ENCODE measurements at places on chromosomes 6 and 20.

DNA sequence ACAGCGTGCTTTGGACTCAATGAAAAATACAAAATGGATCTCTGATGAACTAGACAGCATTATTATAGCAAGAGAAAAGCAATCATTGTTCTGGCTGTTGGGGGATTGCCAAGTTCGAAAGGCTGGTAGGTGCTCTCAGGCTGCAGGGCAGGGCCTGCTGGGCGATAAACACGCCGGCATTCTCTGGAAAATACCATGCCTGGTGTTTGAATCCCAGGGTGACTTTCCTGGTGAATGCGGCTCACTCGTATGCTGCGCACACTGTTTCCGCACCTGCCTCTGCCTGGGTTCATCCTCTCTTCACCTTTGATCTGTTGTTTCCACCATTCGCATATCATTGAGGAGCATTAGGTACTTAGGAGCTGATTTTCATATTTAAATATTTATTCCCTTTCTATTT, 37.4 kb downstream of the GCNT2 start:
- peak; percentile 96 for DNase-seq

DNA sequence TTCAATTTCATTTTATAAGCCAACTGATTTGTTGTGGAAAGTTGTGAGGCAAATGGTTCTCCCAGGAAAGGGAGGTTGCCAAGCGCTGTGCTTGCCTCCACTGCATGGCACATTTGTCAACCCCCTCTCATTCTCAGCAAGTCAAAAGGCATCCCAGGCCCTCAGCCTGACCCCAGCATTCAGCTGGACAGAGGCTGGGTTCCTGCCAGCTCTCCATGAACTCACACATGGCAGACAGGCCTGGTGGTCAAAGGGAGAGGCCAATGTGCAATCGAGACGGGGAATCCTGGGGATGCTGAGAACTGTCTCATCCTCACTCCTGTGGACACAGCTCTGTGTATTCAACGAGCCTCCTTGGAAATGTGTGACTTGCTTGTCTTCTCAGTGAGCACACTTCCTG, 106.0 kb upstream of the CDH4 start:
- no peak for DNase-seq

DNA sequence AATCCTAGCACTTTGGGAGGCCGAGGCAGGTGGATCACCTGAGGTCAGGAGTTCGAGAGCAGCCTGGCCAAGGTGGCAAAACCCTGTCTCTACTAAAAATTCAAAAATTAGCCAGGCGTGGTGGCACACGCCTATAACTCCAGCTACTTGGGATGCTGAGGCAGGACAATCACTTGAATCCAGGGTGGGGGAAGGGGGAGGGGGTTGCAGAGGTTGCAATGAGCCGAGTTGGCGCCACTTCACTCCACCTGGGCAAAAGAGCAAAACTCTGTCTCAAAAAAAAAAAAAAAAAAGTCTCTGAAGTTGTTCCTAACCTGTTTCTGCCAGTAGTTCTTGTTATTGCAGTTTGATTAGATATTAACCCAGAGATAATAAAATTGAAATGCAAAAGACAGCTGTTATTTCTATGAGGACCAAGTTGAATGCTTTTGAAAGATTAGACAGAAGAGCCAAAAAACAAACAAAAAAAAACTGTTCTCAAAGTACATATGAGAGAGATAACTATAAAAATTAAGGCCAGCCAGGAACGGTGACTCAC, 22.6 kb downstream of the PIGU start:
- DNase-seq: no peak

- DNase-seq: no peak
Observed at GRCh38 chr6:160085713-160086505, 35.7 kb upstream of the SLC22A1 start.

- peak; percentile 29 for DNase-seq
Observed at GRCh38 chr20:43915211-43916072, 790 bp downstream of the TOX2 start.

DNA sequence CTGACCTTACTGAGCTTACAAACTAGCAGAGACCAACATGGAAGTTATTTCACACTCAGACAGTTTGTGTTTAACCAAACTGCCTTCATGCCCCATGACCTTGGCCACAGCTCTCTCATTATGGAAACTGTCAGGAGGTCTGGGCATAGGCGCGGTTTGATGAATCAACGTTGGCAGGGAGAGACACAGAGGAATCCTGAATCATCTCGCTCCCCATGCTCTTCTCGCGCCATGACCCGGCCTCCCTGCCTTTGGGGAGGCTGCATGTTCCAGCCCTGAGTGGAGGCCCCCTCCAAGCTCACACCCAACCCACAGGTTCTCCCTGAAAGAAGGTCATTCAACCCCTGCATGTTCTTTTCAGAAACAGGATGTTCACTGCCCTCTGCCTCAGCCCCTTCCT, 15.9 kb upstream of the GDAP1L1 start:
- peak; percentile 10 for DNase-seq

GRCh38 chr20:51680067-51680749, 88.0 kb downstream of the ATP9A start:
- no peak for DNase-seq

- DNase-seq: no peak
Observed at GRCh38 chr6:45388328-45388727, 10.6 kb upstream of the SUPT3H start.

- DNase-seq: no peak
Observed at GRCh38 chr20:45972500-45973183, 639 bp upstream of the ZNF335 start.

DNA sequence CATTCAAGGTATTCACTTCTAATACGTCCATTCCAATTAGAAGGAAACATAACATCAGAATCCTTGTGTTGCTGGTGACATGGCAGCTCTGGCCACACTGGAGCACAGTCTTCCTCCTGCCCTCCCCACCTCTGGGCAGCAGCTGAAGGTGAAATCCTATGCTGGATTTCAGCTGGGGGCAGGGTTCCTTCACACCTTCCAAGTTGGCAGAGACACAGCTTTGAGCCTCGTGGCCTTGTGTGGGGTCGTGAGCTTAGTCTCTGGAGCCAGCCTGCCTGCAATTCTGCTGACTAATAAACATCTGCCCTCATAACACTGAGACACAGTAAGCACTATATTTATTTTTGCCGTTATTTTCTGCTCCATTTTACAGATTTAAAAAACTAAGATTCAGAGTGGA, 218.9 kb upstream of the RIN2 start:
- DNase-seq: no peak

GRCh38 chr20:31859998-31860380, 10.3 kb downstream of the DUSP15 start:
- DNase-seq: no peak

DNA sequence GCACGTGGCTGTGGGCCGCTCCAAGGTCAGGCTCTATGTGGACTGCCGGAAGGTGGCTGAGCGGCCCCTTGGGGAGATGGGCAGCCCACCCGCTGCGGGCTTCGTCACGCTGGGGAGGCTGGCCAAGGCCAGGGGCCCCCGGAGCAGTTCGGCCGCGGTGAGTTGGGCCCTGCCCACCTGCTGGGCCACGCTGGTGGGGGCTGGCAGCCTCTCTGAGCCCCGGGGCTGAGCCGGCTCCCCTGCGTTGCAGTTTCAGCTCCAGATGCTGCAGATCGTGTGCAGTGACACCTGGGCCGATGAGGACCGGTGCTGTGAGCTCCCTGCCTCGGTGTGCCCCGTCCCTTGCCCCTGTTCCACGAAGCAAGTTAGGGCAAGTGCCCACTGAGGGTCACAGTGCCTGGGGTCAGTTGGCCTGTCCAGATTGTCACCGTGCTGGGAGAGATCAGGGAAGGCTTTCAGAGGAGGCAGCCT, 27.1 kb downstream of the COL20A1 start:
- no peak for DNase-seq

DNA sequence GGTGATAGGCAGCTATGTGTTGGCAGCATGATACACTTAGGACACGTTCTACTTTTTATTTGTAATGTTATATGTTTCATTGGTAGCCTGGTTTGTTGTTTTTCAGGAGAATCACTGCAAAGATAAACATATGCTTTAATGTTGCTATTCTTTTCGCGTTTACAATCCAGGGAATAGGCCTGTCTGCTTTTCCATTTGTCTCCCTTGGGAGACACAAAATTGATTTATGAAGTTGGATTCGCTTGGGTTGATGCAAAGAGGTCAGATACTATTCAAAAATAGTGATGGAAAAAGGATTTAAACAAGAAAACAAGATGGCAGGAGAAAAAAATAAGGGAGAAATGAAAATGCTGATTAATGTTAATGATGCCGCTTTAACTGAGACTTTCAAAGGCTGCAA, 179.5 kb upstream of the SOX4 start:
- no peak for DNase-seq

DNA sequence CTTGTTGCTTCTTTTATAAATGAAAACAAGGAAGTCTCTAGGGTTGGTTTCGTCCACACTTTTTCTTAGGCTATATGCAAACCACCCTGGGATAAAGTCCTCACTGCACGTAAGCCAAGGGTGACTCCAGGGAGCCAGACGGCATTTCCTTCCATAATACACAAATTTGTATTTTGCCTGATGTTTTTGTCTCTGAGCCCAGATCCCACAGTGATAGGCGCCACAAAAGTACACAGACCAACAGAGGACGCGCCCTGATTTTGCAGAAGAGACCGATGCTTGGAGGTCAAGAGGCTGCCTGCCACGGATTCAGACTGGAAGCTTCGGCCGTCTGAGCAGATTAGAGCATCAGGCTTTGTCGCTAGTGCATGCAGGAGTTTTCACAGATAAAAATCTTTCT, 22.8 kb downstream of the FOXQ1 start:
- no peak for DNase-seq

DNA sequence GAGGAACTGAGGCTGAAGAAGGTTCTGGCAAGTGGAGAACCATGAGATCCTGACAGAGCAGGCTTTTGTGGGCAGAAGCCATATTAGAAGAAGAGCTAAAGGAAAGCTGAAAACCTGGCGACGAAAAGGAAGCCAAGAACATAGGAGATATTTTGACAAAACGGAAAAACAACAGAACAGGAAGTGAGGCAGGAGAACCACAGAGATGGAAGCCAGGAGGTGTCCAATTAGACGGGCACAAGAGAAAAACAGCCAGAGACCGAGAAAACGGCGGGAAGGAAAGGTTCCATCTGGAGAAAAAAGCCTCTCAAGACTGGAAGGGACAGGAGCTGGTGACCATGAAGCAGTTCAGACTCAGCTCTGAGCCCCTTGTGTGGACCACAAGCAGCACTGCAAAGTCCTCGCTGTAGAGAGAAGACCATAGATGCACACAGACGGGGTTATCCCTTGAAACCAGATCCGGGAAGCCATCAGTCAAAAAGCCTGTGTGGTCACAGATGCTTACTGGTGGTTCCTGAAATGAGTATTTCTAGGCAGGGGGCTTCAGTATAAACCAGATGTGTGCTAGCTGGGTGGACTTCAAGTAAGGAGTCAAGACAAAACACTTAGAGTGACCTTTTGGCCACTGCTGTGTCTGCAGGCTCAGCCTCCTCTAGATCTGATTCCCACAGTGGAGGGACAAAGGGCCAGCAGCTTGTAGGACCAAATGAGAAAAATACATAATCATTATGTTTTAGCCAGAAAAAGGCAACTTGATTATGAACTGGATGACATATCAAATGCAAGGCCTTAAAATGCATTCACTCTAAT, 30.7 kb downstream of the SSR1 start:
- no peak for DNase-seq

- DNase-seq: no peak
Observed at GRCh38 chr6:558089-558488, 98.8 kb downstream of the HUS1B start.

GRCh38 chr6:74578339-74578738, 627.5 kb downstream of the COL12A1 start:
- no peak for DNase-seq

GRCh38 chr6:145808239-145808638, 6.4 kb downstream of the FBXO30 start:
- no peak for DNase-seq

GRCh38 chr6:31874084-31874670, 4.6 kb downstream of the SLC44A4 start:
- no peak for DNase-seq

GRCh38 chr6:143098054-143098671, 37.5 kb downstream of the AIG1 start:
- no peak for DNase-seq

DNA sequence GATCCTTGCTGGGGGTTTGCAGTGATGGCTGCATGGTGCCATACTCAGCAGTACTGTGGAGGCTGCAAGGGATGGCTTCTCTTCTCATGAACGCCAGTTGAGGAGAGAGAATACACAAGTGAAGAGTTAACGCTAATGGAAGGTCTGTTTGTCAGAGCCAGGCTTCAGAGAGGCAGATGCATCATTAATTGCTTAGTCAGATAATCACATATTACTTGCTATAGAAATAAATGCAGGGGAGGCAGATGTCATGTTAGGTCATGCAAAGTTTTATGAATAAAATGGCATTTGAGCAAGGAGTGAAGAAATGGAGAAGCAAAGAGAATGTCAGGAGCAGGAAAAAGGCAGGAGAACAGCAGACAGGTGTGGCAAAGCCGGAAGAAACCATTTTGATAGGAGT, 51.2 kb downstream of the CDS2 start:
- no peak for DNase-seq

DNA sequence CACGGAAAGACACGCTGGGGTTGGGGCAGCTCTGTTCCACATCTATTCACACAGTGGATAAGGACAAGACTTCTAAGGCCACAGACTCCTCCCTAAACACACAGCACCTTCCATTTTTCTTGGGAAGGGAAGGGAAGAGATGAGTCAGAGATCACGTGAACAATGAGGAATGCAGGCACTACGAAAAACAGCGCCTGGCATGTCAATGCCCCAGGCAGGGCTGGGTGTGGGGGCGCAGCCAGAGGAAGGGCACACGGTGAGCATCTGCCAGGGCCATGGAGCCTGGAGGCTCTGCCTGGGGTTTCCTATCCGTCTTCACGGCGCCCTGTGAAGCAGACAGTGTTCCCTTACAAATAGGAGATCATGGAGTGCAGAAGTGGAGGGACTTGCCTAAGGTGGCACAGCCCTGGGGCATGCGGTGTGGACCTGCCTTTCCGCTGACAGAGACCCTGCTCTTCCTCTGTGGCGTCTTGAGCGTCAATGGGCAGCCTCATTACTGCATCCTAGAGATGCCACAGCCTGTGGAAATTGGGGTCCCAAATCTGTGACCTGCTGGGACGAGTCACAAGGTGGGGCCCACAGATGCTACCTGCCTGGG, 15.4 kb downstream of the UNC93A start:
- no peak for DNase-seq

DNA sequence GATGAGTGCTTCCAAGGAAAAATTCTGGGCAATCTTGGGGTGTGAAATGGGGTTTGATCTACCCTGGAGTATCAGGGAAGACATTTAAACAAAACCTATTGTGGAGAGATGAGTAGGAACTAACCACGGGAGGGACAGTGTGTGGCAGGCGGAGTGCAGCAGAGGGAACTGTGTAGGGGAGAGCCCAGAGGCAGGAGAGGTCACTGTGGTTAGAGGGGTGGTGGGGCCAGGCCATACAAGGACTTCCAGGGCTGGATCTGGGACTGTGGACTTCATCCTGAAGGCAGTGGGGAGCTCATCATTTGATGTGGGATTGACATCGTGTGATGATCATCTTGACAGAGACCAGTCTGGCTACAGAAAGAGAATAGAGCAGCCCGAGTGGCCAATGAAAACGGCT, 89.0 kb downstream of the TOX2 start:
- DNase-seq: no peak

DNA sequence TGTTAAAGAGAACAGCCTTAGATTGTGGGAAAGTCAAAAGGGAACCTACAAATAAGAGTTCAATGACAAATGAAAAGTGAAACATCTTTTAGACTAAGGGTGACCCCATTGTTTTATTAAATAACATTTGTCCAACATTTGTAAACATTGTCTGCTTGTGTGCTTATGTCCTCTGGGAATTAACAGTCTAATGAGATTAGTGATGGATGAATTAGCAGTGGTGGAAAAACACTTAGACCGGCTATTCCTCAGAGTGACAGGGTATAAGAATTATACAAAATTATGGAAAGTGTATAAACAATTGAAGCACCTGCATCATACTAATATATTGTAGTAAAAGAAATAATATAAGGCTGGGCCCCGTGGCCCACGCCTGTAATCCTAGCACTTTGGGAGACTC, 29.3 kb upstream of the HFE start:
- DNase-seq: no peak
